Hepatocyte (in vitro differentiated cells): ENCODE measurements at places on chromosomes 11 and 22. TPM values are rescaled to one million over a fixed set of nuclear protein-coding genes. Genes with fewer than 3 reads are reported as not detected.
A peak's percentile ranks its signal among the peaks of the same experiment; 100 is the strongest.

GRCh38 chr11:110894224-110894623 lies 182.0 kb upstream of the ARHGAP20 start:
- H3K27ac ChIP-seq = no peak overlapping the region
- no peaks in the 10 kb centered on the region for H3K36me3 ChIP-seq
- no peak overlapping the region for H3K4me3 ChIP-seq
- H3K4me1 ChIP-seq = no peaks in the 10 kb centered on the region
- H3K27me3 ChIP-seq = no peaks in the 10 kb centered on the region

- peak; percentile 74 for DNase-seq
- no peaks in the 10 kb centered on the region for H3K36me3 ChIP-seq
- H3K4me1 ChIP-seq = peaks cover 10% of the 10 kb centered on the region
- H3K27me3 ChIP-seq = no peaks in the 10 kb centered on the region
- H3K27ac ChIP-seq = no peak overlapping the region
Observed at GRCh38 chr22:30286813-30287647, 2.3 kb downstream of the CASTOR1 start.

Gene MIOX
- polyA plus RNA-seq = not detected in 2 replicates

- no peak for DNase-seq
- H3K36me3 ChIP-seq = no peaks in the 10 kb centered on the region
- H3K27ac ChIP-seq = no peak overlapping the region
- H3K27me3 ChIP-seq = peaks cover 13% of the 10 kb centered on the region
- peaks cover 6% of the 10 kb centered on the region for H3K4me1 ChIP-seq
Observed at GRCh38 chr11:134647066-134647743, 235.2 kb upstream of the B3GAT1 start.

- no peak for DNase-seq
- H3K4me3 ChIP-seq = no peak overlapping the region
- H3K27ac ChIP-seq = peak overlapping the region; percentile 89
Observed at GRCh38 chr22:17896586-17896985, 122.3 kb upstream of the BID start.

DNA sequence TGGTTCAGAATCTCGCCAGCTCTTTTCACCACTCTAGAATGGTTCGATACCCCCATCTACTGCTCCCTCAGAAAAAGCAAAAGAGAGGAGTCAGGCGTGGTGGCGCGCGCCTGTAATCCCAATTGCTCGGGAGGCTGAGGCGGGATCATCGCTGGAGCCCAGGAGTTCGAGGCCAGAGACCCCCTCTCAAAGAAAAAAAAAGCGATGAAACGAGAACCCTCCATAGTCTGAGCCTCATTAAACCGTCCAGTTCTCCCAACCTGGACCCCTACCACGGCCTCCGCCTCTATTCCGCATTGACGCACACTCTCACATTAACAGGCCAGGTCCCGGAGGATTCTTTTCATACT lies 439 bp downstream of the SPA17 start:
- no peaks in the 10 kb centered on the region for H3K36me3 ChIP-seq
- no peaks in the 10 kb centered on the region for H3K27me3 ChIP-seq
- DNase-seq = peak; percentile 7
- peak overlapping the region; percentile 79 for H3K27ac ChIP-seq
- peak overlapping the region; percentile 34 for H3K4me3 ChIP-seq

DNA sequence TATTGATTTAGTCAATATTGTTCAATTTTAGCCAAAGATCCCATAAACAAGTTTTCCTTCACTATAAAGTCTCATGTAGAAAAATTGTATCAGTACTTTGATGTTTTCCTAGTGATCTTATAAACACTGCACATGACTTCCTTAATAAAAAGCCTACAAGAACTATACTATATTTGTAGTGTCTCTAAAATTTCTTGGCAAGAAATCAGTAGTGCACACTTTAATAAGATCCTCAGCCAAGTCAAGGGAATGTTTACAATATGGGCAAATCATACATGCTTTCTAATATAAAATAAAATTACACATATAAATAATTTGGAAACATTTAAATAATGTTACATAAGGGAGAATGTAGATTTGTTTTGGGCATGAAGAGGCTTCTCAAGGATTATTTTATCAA lies 203.0 kb upstream of the CCDC179 start:
- H3K4me3 ChIP-seq = no peak overlapping the region
- no peaks in the 10 kb centered on the region for H3K4me1 ChIP-seq
- no peaks in the 10 kb centered on the region for H3K36me3 ChIP-seq
- no peak overlapping the region for H3K27ac ChIP-seq
- no peak for DNase-seq
- no peaks in the 10 kb centered on the region for H3K27me3 ChIP-seq

DNA sequence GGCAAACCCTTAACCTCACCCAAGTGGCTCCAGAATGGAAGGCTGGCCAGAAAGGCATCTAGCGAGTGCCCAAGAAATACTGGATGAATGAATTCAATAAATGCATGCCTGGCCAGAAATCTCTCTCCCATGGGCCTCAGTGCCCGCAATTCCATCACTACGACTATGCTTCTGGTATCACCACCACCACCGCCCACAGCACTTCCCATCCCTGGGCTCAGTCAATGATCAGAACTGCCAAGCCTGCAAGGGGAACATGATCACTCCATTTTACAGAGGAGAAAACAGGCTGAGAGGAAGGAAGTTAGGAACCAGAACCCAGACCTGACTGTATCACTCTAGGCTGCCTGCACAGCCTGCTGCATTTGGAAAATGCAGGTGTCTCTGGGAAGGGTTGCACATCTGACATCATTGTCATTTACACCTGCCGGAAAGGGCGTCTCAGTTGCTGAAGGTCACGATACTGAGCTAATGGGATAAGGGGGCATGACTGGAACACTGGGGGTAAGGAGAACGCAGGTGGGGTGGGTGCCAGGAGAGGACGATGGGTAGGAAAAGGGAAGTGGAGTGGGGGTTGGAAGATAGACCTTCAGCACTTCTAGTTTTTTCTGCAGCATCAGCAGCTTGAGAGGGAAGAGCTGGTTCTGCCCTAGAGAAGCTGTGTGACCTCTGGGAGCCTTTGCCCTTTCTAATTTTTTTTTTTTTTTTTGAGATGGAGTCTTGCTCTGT lies 3.2 kb downstream of the GPR152 start:
- H3K4me3 ChIP-seq = no peak overlapping the region
- H3K27me3 ChIP-seq = no peaks in the 10 kb centered on the region
- DNase-seq = no peak
- no peaks in the 10 kb centered on the region for H3K36me3 ChIP-seq
- peaks cover 6% of the 10 kb centered on the region for H3K4me1 ChIP-seq

DNA sequence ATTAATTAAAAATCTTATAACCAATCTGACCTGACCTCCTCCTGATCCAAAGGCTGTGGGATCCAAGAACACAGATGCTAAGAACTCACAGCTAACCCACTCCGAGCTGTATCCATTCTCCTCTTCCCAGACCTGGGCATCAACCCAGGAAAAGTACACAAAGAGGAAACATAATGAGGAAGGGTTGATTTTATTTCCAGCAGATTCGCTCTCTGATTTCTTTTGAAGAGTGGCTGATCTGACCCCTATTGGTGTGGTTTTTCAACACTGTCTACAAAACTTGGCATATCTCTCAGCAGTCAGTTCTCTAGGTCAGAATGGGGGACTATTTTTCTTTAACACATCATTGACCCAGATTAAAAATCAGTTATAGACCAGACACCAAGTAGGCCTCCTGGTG lies 201.9 kb upstream of the UBASH3B start:
- no peak overlapping the region for H3K4me3 ChIP-seq
- H3K27me3 ChIP-seq = no peaks in the 10 kb centered on the region
- no peak for DNase-seq
- H3K36me3 ChIP-seq = no peaks in the 10 kb centered on the region
- H3K4me1 ChIP-seq = no peaks in the 10 kb centered on the region

DNA sequence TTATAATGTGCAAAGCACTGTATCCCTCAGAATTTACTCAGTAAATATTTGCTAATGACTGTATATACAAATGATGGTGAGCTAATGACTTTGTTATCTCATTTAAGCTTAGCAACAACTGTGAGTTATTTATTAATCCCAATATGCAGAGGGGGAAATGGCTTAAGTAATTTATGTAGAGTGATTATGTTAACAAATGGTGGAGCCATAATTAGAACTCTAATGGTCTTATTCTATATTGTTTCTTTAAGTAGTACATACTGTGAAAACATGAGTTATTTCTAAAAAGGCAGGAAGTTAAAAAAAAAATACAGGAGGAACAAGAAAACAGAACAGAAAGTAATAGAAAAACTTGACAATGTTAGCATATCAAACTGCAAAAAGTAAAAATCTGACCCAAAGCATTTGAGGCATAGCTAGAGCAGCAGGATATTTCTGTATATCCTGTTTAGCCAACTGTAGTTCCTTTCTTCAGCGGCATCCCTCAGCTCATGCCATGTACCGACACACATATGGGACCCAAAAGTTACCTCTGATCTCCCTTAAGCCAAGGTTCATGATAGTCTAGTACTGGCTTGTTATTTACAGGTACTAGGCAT lies 94.2 kb downstream of the FCHSD2 start:
- H3K4me3 ChIP-seq = no peak overlapping the region
- no peaks in the 10 kb centered on the region for H3K36me3 ChIP-seq
- DNase-seq = no peak
- no peaks in the 10 kb centered on the region for H3K4me1 ChIP-seq
- H3K27ac ChIP-seq = no peak overlapping the region

GRCh38 chr11:117782101-117782500 lies 14.9 kb downstream of the DSCAML1 start:
- no peak overlapping the region for H3K4me3 ChIP-seq
- peaks cover 8% of the 10 kb centered on the region for H3K4me1 ChIP-seq
- no peaks in the 10 kb centered on the region for H3K36me3 ChIP-seq

GRCh38 chr11:12199231-12199948 lies 89.0 kb downstream of the MICAL2 start:
- H3K27me3 ChIP-seq = no peaks in the 10 kb centered on the region
- no peak overlapping the region for H3K4me3 ChIP-seq
- H3K36me3 ChIP-seq = no peaks in the 10 kb centered on the region
- H3K4me1 ChIP-seq = peaks cover 19% of the 10 kb centered on the region
- no peak for DNase-seq
- peak overlapping the region; percentile 87 for H3K27ac ChIP-seq
